ENCODE measurements at places on chromosomes 1 and 21. TPM values are rescaled to one million over a fixed set of nuclear protein-coding genes. Genes with fewer than 3 reads are reported as not detected.

Gene MIA3
- 41.7 TPM for total RNA-seq

Gene GPR153
- 0.73 TPM for total RNA-seq

Gene AZIN2
- 1.9 TPM for total RNA-seq

Gene ERG
- total RNA-seq: 65.4 TPM

Gene SPATA45
- total RNA-seq: not detected

Gene AMPD1
- total RNA-seq: not detected

Gene TRAPPC3
- 124 TPM for total RNA-seq

Gene FBXO2
- not detected for total RNA-seq

Gene OR2L13
- not detected for total RNA-seq

Gene IL24
- not detected for total RNA-seq

Gene FCMR
- not detected for total RNA-seq

Gene KCNA2
- total RNA-seq: not detected

Gene PLPPR4
- total RNA-seq: not detected

Gene GBP2
- total RNA-seq: 27.1 TPM

Gene HSD3B2
- not detected for total RNA-seq

Gene WNT2B
- 0.59 TPM for total RNA-seq

Gene S100A7A
- total RNA-seq: not detected

Gene HECTD3
- 42.4 TPM for total RNA-seq

Gene SEMA4A
- total RNA-seq: 1.1 TPM

Gene BACE2
- total RNA-seq: 238 TPM

Gene TRIM17
- total RNA-seq: not detected

Gene TMEM269
- total RNA-seq: not detected

Gene GFI1
- not detected for total RNA-seq

Gene RNU1-4
- not detected for total RNA-seq

Gene RGS16
- 0.07 TPM for total RNA-seq

Gene ELAPOR1
- 0.67 TPM for total RNA-seq

Gene LCE1E
- total RNA-seq: not detected

Gene SPRR2G
- total RNA-seq: not detected

Gene OR14A2
- not detected for total RNA-seq

Gene DMRTA2
- not detected for total RNA-seq

Gene NTRK1
- not detected for total RNA-seq
